B cell (primary cell): ENCODE measurements at places on chromosomes 11 and 22. TPM values are rescaled to one million over a fixed set of nuclear protein-coding genes. Genes with fewer than 3 reads are reported as not detected.

Gene FJX1
- 0.36 TPM in 1 of 2 replicates, not detected in the other for total RNA-seq

Gene DYNC2H1
- 7.1 and 7.8 TPM in 2 replicates for total RNA-seq

Gene KLHDC7B
- total RNA-seq: 4.2 and 6.2 TPM in 2 replicates

Gene LDHAL6A
- total RNA-seq: 0.27 TPM in 1 of 2 replicates, not detected in the other

Gene NAALADL1
- total RNA-seq: 23.0 and 24.3 TPM in 2 replicates

Gene FAM181B
- not detected in 2 replicates for total RNA-seq

Gene OR52A1
- total RNA-seq: not detected in 2 replicates

Gene ABCG4
- not detected in 2 replicates for total RNA-seq

Gene PACS1
- 303 and 325 TPM in 2 replicates for total RNA-seq

Gene BIK
- total RNA-seq: 1.3 TPM in 2 replicates

Gene TIMP3
- not detected in 2 replicates for total RNA-seq

Gene FADS3
- total RNA-seq: 224 and 225 TPM in 2 replicates

Gene FIBIN
- total RNA-seq: not detected in 2 replicates

Gene CYB5R2
- 4.8 and 5.2 TPM in 2 replicates for total RNA-seq

Gene ELFN2
- total RNA-seq: 0.12 and 0.22 TPM in 2 replicates

Gene SCGB1C1
- total RNA-seq: not detected in 2 replicates

Gene YIF1A
- total RNA-seq: 43.9 and 47.6 TPM in 2 replicates

Gene DLG2
- 5.4 and 5.8 TPM in 2 replicates for total RNA-seq

Gene TRIM34
- 24.1 and 29.1 TPM in 2 replicates for total RNA-seq

Gene CHEK1
- total RNA-seq: 3.0 and 3.5 TPM in 2 replicates

Gene CCDC81
- total RNA-seq: 0.84 and 1.3 TPM in 2 replicates

Gene TM7SF2
- 28.5 and 35.3 TPM in 2 replicates for total RNA-seq

Gene CYB561A3
- total RNA-seq: 248 and 259 TPM in 2 replicates

Gene CCS
- total RNA-seq: 87.8 and 98.5 TPM in 2 replicates

Gene OR5J2
- total RNA-seq: not detected in 2 replicates

Gene MOGAT2
- total RNA-seq: 0.12 TPM in 1 of 2 replicates, not detected in the other

Gene SLC22A9
- not detected in 2 replicates for total RNA-seq

Gene ST13
- 175 and 187 TPM in 2 replicates for total RNA-seq

Gene XKR3
- total RNA-seq: 0.17 TPM in 1 of 2 replicates, not detected in the other

Gene OR56A1
- total RNA-seq: not detected in 2 replicates

Gene SUN2
- 305 and 322 TPM in 2 replicates for total RNA-seq

Gene ZDHHC13
- 21.7 and 24.6 TPM in 2 replicates for total RNA-seq

Gene TBX1
- not detected in 2 replicates for total RNA-seq

Gene OR6A2
- 0.10 and 0.12 TPM in 2 replicates for total RNA-seq

Gene OVOL1
- 0.15 and 0.17 TPM in 2 replicates for total RNA-seq

Gene TRIM22
- 370 and 388 TPM in 2 replicates for total RNA-seq

Gene LGR4
- total RNA-seq: 3.3 TPM in 2 replicates

Gene ART5
- not detected in 2 replicates for total RNA-seq

Gene UPK3A
- not detected in 2 replicates for total RNA-seq

Gene MUC2
- total RNA-seq: not detected in 2 replicates

Gene SPON1
- total RNA-seq: 0.22 and 0.30 TPM in 2 replicates

Gene OR5B21
- 0.74 and 1.5 TPM in 2 replicates for total RNA-seq

Gene GAS2L1
- not detected in 2 replicates for total RNA-seq

Gene PVALB
- not detected in 2 replicates for total RNA-seq

Gene ZNF280B
- total RNA-seq: 2.9 and 3.5 TPM in 2 replicates

Gene CRYBB3
- not detected in 2 replicates for total RNA-seq

Gene OR8G1
- total RNA-seq: not detected in 2 replicates

Gene CCDC89
- total RNA-seq: not detected in 2 replicates

Gene TRAF6
- 20.2 and 22.4 TPM in 2 replicates for total RNA-seq

Gene RPS6KB2
- total RNA-seq: 81.8 and 82.0 TPM in 2 replicates

Gene CCDC116
- total RNA-seq: 0.52 and 0.63 TPM in 2 replicates

Gene P2RX6
- total RNA-seq: 0.49 and 0.83 TPM in 2 replicates

Gene MUC5AC
- not detected in 2 replicates for total RNA-seq

Gene BACE1-AS
- 11.2 and 13.9 TPM in 2 replicates for total RNA-seq

Gene ART1
- total RNA-seq: not detected in 2 replicates

Gene PPFIA1
- total RNA-seq: 70.4 and 80.7 TPM in 2 replicates

Gene CST6
- not detected in 2 replicates for total RNA-seq
